ENCODE measurements at places on chromosomes 11 and 22.

DNA sequence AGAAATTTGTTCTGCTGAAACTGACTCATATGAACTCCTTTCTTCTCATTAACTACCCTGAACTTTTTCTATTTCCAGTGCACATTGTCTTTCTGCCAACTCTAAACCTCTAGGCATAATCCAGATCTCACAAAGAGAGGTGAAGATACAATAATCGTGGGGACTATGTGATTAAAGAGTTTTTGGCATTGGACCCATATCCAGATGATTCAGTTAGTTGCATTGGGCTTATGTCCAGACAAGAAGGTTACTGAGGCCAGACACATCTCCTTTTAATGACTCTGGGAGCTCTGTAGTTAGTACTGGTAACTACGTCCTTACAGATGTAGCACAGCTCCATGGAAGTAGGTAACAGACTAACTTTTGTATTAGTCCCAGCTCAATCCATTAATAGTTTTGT lies 273.0 kb downstream of the CASP12 start:
- DNase-seq: no peak

DNA sequence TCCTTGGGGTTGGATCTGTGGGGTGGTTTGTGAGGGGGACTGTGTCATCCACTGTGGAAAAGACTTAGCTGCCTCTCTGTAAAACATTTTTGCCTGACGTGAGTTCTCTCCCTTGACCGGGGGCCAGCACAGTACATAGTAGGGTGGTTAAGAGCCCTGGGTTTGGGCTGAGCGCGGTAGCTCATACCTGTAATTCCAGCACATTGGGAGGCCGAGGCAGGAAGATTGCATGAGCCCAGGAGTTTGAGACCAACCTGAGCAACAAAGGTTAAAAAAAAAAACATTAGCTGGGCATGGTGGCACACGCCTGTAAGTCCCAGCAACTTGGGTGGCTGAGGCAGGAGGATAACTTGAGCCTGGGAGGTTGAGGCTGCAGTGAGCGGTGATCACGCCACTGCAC lies 74.7 kb upstream of the WNT7B start:
- no peak for DNase-seq

- no peak for DNase-seq
Observed at GRCh38 chr22:45208993-45209838, 31.5 kb downstream of the KIAA0930 start.

GRCh38 chr11:34263441-34264091 lies 94.2 kb downstream of the ABTB2 start:
- no peak for DNase-seq

- no peak for DNase-seq
Observed at GRCh38 chr11:44976576-44976975, 25.9 kb upstream of the TP53I11 start.

DNA sequence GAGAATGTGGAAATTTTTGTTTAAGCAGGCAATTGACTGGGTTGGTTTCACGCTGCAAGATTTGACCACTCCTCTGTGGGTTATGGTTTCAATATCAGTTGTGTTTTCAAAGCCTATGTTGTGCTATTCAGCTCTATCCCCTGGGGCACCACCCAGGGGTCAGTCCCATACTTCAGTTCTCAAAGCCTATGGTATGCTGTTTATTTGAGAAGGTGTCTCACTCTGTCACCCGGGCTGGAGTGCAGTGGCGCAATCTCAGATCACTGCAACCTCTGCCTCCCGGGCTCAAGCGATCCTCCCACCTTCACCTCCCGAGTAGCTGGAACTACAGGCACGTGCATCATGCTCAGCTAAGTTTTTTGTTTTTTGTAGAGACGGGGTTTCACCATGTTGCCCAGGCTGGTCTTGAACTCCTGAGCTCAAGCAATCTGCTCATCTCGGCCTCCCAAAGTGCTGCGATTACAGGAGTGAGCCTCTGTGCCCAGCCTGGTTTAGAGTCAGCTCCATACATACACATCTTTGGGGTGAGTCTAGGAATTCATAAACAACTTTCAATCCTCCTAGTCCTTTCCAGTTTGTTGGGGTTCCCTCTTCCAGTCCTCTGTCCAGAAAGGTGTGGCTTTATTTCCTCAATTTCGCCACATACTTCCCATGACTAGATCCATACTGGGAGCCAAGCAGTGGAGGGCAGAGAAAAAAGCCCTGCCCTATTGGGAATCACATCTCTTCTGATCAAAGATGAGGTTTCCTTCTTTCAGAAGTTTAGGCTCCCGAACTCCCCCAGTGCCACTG lies 35.0 kb upstream of the MAPK1 start:
- DNase-seq: no peak

DNA sequence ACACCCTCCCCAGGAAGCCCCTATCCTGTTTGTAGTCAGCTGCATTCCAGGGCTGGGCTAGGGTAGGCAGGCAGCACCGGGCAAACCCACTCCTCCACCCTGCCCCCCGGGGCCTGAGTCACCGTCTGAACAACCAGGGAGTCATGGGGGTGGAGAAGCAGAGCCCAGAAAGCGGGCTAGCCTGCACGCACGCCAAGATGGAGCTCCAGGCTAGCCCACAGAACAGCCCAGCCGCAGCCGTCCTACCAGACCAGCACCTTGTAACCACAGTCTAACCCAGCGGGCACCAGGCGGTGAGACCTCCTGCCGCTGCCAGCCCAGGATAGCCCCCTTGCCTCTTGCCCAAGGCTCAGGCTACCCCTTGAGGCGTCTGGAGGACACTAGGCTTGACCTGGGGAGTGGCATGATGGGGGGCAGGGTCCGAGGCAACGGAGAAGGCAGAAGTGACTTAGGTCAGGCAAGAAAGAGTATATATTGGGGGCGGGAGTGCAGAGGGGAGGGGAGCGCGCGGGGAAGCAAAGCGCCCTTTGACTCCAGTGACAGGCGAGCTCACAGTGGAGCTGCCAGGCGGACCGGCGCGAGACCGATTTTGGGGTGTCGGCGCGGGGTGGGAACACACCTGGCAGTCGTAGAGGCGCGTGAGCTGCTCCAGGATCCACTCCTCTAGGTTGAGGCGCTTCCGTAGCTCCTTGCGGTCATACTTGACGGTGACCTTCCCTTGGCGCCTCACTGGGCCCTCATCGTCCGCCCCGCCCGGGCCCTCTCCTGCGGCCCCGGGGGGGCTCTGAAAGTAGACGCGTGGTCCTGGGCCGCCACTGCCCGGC lies 734 bp downstream of the PPP1R14B start:
- DNase-seq: no peak

DNA sequence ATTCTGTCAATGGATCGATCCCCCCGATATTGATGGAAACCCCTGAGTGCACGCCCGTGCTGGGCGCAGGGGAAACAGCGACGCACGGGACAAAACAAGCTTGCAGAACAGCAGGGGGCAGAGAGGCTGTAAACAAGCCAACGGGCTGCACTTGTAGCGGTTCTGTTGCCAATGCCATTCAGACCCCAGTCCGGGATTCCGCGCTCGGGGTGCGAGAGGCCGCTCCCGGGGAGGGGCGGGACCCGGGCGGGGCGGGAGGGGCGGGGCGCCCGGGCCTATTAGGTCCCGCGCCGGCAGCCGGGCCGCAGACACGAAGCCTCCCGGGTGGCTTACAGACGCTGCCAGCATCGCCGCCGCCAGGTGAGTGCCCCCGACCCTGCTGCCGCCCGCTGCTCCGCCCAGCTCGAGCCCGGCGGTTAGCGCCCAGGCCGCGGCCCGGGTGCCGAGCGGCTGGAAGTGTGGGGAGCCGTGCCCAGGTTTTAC lies at the start of gene BIK:
TSS of gene BIK (plus strand) at position 307 of the 483 bp plus-strand sequence. CDS start 13,273 bp downstream, outside the sequence.
- DNase-seq: no peak

GRCh38 chr11:86955111-86955360 lies 159 bp downstream of the FZD4 start:
- DNase-seq: no peak

GRCh38 chr11:19433367-19433766 lies 192.6 kb upstream of the E2F8 start:
- DNase-seq: no peak

DNA sequence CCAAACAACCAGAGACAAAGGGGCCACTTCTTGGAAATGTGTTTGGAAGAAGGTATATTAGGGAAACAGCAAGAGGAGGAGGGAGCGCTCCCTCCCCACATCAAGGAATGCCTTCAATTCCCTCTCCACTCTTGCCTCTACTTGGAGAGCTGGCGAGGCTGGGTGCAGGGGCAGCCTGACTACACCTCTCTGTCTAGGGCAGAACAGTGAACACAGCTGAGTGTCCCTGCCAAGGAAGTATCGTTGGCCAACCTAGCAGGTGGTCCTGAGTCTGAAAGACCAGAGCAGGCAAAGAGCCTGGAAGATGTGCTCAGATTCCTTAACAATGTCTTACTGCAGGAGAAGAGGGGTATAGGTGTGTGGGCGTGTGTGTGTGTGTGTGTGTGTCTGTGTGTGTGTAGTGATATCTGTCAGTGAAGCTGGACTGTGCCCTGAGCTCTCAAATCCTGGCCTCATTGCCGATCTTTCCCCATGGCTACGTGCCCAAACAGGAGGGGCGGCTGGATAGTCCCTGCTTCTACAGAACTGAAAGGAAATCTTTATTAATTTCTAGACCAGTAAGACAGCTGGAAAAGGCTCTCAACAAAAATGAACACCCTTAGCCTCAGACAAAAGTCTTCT lies 46.8 kb downstream of the PAMR1 start:
- DNase-seq: no peak

DNA sequence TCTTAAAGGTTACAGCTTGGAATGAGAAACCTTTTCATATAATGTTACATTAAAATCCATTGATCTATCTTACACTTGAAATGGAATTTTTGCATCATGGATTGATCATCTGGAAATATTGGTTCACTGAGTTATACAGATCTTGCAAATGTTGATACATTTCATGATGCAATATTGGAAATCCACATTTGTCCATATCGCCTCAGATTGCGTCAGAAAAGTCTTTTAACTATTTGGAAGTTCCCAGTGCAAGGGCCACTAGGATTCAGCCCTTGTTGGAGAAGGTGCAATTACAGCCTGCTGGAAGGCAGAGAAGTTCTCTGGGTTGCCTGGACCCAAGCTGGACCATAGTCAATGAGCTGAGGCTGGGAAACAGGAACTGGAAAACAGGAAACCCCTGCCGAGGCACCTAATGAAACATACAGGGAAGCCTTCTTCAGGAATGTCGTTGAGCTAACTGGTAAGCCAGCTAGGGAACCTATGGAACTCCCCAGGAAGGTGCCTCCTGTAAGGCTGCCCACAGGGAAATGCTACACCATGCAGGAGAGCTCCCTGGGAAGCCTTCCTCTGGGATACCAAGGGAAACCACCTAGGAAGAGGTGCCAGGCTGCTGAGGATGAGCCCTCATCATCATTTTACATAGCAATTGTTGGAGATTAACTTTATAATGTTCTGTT lies 600.4 kb upstream of the CADM1 start:
- no peak for DNase-seq

- DNase-seq: no peak
Observed at GRCh38 chr11:90849312-90849711, 626.5 kb upstream of the CHORDC1 start.

DNA sequence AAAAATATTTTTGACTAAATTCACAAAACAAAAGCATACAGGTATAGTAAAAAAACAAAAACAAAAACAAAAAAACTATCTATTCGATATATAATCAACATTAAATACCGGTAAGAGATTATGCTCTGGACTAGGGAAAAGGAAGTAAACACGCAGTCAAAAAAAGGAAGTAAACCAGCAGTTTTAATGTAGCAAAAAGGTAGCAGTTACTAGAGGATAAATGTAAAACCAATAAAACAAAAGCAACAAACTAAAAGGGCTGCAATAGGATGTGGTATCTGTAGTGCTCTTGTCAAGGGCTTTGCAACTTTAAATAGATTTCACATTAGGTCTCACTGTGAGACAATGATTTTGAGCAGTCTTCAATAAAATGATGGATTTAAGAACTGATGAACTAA lies 2.4 kb downstream of the TRIM22 start:
- no peak for DNase-seq

DNA sequence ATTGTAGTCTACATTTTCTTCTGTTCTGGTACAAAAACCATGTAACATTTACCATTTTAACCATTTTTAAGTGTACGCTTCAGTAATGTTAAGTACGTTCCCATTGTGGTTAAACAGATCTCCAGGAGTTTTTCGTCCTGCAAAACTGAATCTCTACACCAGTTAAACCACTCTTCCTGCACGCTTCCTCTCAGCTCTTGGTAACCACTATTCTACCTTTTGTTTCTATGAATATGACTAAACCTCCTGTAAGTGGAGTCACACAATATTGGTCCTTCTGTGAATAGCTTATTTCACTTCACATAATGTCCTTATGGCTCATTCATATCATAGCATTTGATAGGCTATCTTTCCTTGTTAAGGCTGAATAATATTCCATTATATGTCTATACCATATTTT lies 7.1 kb upstream of the EXT2 start:
- DNase-seq: no peak

- DNase-seq: no peak
Observed at GRCh38 chr11:118211006-118211405, 13.8 kb downstream of the JAML start.

DNA sequence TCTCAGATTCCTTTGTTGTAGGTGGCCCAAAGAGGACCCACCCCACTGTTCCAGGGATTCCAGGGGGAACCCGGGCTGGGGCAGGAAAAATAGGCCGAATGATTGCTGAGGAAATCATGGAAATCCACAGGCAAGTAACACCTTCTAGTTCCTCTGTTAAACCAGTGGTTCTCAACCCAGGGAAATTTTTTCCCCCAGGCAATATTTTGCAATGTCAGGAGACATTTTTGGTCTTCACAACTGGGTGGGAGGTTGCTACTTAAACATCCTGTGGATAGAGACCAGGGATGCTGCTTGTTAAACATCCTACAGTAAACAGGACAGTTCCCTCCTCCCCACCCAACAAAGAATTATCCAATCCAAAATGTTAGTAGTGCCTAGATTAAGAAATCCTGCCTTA lies 84.7 kb downstream of the BTBD10 start:
- DNase-seq: no peak

DNA sequence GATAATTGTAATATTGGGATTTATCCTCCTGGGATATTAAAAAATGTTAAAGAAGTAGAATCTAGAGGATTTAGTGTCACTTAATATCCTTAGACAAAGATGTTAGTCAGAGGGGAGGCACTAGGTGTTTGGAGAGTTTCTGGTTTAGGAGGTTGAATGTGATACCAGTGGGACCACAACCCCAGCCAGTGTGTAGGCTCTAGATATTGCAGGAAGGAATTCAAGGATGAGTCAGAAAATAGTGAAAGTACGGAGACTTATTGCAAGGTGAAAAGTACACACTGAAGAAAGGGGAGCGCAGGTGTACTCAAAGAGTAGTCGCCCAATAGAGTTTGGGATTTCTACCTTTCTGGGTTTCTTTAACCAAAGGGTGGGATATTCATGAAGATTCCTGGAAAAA lies 5.7 kb upstream of the TMEM41B start:
- no peak for DNase-seq

GRCh38 chr11:87036756-87037449 lies 831 bp upstream of the TMEM135 start:
- DNase-seq: no peak

- DNase-seq: no peak
Observed at GRCh38 chr11:122780296-122780949, 57.9 kb upstream of the CRTAM start.

- peak; percentile 27 for DNase-seq
Observed at GRCh38 chr11:35088676-35089075, 50.3 kb upstream of the CD44 start.

- no peak for DNase-seq
Observed at GRCh38 chr22:46764140-46764680, 1.8 kb downstream of the TBC1D22A start.

- DNase-seq: no peak
Observed at GRCh38 chr11:86588566-86589090, 83.8 kb downstream of the ME3 start.

- no peak for DNase-seq
Observed at GRCh38 chr11:16297332-16297731, 59.0 kb downstream of the SOX6 start.

GRCh38 chr11:123473941-123474677 lies 44.0 kb downstream of the GRAMD1B start:
- DNase-seq: no peak

- DNase-seq: no peak
Observed at GRCh38 chr11:116813781-116814471, 9.2 kb downstream of the APOA4 start.

Measured in NCI-H1048 (cell line).